Neural progenitor cell (in vitro differentiated cells): ENCODE measurements at places on chromosomes 4 and X. TPM values are rescaled to one million over a fixed set of nuclear protein-coding genes. Genes with fewer than 3 reads are reported as not detected.
A peak's percentile ranks its signal among the peaks of the same experiment; 100 is the strongest.

OPRPN gene
- not detected in 2 replicates for total RNA-seq

ARHGEF9 gene
- 49.7 and 53.0 TPM in 2 replicates for total RNA-seq

USP53 gene
- total RNA-seq = 14.6 and 38.7 TPM in 2 replicates

GRCh38 chr4:5989236-5990225, 28.7 kb downstream of the C4orf50 start:
- DNase-seq = no peak

DNA sequence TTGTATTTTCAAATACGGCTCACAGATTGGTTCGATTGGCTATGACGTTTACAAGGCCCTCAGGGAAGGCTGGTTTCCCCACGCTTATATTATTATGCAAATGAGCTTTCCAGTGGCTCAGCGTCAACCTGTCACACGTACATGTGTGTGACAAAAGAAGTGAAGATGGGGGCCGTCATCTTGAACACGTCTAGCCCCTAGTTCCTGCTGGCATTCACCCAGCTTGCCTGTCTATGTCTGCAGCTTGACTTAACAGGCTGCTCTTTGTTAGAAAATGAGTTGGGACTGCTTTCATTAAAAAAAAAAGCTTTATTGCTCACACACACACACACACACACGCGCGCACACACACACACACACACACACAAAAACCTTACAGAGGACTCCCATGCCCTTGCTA, 283.6 kb upstream of the CTSO start:
- no peak for DNase-seq

DNA sequence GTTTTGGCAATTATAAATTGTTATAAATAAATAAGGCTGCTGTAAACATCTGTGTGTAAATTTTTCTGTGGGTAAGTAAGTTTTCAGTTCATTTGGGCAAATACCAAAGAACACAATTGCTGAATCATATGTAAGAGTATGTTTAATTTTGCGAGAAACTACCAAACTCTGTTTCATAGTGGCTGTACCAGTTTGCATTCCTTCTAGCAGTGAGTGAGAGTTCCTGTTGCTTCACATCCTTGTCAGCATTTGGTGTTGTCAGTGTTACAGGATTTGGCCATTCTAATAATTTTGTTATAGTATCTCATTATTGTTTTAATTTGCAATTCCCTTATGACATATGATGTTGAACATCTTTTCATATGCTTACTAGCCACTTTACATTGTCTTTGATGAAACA, 48.4 kb downstream of the ARFIP1 start:
- no peak for DNase-seq

GRCh38 chrX:9349572-9350494, 115.0 kb upstream of the TBL1X start:
- no peak for DNase-seq

DNA sequence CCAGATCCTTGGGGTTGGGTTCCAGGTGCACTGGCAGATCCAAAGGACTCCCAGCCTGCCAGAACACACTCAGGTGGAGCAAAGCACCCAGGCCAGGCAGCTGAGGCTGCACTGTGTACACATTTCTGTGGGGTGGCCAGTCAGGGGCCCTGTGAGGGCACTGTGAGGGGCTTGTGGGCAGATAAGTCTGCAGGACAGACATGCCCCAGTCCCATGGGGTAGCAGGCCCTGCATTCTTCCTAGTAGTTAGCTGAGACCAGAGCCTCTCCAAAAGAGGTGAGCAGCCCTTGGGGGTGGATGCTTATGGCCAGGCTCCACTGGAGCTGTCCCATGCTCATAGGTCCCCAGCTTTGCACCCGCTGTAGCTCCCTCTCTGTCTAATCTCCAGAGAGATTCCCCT, 7.6 kb downstream of the ETDB start:
- DNase-seq = no peak

GRCh38 chr4:10462876-10463275, 5.7 kb upstream of the ZNF518B start:
- no peak for DNase-seq

- DNase-seq = no peak
Observed at GRCh38 chr4:77623091-77623490, 17.5 kb downstream of the CXCL13 start.

DNA sequence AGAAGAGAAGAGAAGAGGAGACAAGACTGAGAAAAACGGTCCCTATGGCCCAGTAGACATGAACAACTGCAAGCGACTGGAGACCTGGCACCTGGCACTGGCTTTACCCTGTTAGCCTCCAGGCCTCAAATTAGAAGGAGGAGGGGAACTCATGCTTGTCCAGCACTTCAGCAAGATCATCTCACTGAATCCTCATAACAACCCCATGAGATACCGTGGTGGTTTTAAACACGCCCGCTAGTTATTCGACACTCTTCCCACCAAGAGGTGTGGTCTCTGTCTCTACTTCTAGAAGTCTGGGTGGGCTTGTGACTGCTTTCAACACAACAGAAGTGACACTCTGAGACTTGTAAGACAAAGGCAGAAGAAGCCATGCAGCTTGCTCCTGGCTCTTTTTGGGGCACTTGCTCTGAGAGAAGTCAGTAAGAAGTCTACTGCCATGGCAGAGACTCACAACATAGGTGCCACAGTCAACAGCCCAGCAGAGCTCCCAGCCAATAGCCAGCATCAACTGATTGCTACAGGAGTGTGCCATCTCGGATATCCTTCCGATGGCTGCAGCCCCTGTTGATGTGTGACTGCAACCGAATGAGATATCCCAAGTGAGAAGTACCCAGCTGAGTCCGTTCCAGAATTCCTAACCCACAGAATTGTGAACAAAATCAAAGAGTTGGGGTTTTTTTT, 34.0 kb upstream of the BCOR start:
- DNase-seq = no peak

- DNase-seq = no peak
Observed at GRCh38 chrX:22818061-22818460, 181.7 kb upstream of the DDX53 start.

DNA sequence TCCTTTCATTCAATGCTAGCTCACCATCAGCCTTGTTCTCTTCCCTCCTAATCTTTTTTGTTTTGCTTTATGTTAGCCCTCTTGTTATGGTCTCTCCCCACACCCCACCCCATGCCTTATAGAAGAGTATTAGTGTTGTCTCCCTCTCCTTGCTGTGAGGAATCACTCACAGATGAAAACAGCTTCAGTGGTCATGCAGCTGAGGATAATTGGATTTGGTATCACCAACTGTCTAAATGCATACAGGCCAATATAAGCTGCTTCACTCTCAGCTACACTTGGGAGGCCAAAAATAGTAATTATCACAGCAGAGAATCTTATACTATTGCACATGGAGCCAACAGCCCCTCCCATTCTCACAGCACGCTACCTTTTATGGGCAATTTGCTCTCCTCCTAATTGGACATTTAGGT, 494.6 kb upstream of the FAM241A start:
- DNase-seq = peak; percentile 64

GRCh38 chrX:133350751-133351150, 64.5 kb downstream of the GPC4 start:
- DNase-seq = no peak

DNA sequence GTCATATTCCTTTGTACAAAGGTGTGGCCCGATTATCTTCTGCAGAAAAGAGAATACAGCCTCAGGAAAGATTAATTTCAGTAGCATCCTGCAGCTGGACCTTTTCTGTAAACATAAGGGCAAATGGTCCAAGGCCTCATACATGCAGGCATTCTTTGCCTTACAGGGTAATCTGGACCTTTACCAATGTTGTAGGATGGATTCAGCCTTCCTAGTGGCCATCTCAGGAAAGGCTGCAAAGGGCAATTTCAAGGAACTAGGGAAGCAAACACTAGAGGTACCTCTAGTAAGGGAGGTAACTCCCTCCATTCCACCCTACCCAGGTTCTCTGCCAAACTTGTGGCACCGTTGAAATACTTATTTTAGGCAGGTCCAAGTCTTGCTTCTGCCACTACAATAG, 43.0 kb downstream of the UGT2B28 start:
- DNase-seq = no peak

DNA sequence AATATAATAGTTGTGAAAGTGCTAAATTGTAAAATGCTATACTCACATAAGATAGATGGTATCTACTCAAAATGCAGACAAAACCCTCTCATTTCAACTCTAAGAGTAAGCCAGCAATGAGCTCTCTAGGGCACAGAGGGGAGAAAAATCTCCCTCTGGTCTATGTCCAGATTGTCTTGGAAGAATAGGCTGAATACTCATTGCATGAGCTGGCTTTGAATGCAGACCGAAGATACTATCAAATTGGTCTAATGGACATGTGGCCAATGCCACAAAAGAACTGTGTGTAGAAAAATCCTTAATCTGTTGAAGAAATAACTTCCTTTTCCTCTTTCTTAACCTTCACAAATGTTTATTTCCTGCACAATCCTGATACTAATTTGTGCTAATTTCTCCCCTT, 3.5 kb downstream of the ZXDA start:
- DNase-seq = no peak

DNA sequence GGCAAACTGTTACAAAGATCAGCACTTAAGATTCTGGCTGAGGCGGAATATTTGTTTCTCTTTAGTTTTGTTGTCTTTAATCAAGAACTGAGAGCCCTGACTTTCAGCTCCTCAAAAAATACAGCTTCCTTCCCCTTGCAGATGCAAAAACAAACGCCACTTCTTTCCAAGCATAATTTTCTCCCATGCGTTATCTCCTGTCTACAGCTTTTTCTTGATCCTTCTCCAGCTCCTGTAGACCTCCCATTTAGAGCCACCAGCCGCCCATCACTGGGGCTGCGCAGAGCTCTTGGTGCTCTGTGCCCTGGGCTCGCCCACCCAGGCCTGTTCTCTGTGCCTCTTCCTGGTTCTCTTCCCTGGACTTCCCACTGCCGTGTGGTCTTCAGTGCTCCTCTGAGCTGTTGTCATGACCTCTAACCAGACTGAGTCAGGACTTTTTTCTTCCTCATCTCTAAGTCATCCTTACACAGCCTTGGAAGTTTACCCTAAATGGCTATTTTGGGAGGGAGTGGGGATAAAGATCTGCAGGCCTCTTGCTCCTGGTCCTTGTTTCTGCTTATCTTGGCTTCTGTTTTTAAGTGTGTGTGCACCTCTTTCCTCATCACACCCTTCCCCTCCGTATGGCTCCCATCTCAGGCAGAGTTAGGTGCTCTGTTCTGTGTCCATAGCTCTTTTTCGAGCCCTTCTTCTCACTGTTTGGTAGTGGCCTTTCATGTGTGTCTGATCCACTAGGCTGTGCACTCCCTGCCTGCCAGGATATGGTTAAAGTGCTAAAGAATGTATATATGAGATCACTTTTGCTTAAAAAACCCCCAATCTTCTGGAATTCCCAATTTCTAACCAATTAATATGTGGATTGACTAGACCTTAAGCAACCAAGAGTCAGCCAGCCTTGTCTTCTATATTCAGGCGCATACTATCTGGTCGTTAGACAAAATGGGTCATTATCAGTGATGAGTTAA, 122.5 kb downstream of the PTTG2 start:
- DNase-seq = no peak
